ENCODE measurements at places on chromosomes 3 and 15.

- no peak for DNase-seq
Observed at GRCh38 chr15:37134699-37135131, 34.4 kb upstream of the MEIS2 start.

GRCh38 chr15:70033529-70034140 lies 64.1 kb downstream of the TLE3 start:
- peak; percentile 70 for DNase-seq

DNA sequence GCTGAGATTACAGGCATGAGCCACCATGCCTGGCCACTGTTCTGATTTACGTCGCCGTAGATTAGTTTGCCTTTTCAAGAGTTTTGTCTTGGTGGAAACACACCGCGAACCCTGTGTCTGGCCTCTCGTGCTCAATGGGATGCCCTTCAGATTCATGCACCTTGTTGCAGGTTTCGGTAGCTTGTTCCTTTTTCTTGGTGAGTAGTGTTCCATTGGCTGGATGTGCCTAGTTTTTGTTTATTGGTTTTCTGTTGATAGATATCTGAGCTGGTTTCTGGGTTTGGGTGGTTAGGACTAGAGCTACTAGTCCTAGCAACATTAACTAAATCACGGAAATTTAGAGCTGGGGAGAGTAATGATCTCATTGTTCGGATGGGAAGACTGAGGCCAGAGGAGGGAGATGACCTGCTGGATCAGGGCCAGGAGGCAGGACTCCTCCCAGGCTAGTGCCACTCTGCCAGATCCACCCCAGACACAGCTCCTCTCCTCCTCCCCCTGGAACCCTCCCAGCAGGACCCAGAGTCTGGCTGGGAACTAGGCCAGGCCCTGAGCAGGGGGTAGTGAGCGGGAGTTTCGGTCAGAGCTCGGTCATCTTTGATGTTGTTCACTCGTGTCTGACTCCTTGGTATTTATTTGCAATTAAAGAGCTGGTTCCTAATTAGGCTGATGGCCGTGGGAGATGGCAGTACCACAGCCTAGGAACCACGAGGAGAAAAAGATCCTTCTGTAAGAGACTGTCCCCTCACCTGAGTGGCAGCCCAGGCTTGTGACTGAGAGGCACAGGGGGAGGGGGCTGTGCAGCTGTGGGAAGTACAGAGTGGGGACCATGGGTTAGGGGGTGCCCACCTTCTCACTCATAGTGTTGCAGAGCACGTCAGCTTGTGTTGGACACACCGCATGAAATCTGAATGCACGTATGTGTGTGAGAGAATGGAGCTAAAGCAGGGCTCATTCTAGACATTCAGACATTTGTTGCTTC lies 73.4 kb downstream of the SMAD6 start:
- DNase-seq: peak; percentile 35

GRCh38 chr15:62296756-62297507 lies 131.8 kb upstream of the C2CD4B start:
- no peak for DNase-seq

DNA sequence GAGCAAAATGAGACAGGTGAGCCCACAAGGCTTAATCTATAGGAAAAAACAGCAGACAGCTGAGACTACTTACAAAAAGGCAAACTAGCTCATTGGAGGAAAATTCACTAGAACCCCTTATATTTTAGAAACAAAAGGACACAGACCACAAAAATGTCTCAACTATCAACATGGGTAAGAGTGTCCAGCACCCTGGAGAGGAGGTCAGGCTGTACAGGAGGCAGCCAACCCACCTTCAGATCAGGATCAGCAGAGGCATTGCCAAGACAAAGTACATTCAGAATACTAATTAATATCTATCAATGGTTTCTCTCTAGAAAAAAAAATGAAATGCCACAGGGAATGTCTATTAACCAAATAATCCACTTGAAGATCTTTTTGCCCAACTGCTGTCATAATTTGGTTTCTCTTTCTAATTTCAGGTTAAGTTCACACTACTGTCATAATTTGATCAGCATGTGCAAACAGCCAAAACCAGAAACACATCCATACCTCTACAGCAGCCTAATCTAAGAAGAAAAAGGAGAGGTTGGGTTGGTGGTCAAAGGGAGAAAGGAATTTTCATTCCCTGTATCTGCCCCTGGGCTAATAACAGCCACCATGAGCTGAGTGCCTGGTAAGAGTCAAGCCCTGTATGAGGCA lies 26.0 kb upstream of the THBS1 start:
- no peak for DNase-seq

DNA sequence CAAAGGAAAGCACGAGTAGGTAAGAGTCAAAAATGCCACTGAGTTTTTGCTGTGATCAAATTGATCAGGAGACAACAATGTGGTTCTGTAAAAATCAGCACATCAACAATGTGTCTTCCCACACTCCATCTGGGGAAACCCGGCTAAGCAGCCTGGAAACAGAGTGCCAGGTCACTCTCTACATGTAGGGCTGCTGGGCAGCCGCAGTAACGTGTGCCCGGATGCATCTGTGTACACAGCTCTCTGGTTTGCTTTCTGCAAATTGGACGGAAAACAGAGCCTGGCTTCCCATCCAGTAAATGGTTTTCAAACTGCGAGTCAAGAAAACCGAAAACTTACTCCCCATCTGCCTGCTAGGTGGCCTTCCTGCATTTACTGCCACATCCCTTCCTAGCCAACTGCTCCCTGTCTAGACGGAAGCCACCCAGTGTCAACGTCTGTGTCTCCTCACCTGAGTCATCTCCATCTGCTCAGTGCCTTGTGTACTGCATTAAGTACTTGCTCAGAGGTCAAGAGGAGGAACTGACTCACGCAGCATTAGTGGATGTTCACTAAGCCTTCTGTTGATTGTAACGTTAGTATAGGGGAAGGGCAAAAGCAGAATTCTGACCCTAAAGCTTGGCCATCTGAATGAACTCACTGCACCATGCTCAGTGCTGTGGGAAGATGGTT lies 124.1 kb downstream of the TJP1 start:
- DNase-seq: no peak

DNA sequence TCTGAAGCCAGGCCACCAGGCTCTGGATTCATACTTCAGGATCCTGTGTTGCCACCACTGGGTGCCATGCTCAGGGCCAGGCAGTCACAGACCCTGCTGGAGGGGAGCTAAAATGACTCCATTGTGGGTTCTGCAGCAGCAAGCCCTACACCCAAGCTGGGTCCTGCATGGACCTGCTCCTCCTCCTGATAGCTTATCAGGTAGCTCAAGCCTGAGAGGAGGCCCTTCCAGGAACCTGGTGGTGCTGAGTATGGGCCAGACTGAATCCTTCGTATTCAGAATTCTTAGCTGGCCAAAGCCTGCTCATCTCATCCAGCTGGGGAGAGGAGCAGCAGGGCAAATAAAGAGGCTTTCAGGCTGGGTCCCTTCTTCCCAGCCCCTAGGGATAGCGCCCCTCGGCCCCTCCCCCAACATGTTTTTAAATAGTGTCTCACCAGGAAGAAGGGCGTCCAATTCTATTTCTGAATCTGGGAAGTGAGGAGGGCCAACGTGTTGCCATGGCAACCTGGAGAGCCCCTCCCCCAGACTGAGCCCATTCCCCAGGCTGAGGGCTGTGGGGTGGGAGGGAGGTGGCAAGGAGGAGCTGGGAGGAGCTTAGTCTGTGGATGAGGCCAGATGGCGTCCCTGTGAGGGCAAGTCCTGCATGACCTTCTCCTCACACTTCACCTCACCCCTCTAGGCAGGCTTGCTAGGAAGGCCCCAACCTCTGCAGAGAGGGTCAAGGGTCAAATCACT lies 11.0 kb upstream of the CAMKV start:
- no peak for DNase-seq

DNA sequence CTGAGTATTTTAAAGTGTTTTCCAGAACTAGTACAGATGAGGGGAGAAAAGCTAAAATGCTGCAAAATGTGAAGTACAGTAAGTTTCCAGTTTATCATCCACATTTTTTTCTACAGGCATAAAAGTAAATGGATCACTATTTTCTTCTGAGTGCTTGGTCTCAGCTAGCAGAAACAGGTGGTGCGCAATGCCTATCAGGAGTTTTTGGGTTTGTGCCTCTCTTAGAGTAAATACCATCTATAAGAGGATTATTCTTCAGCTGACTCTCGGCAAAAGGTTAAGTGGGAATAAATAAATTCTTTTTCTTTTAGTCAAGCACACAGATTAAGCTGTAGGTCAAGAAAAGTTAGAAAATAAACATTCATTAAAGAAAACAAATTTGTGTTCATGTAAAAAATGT lies 1027.7 kb downstream of the PLOD2 start:
- no peak for DNase-seq

DNA sequence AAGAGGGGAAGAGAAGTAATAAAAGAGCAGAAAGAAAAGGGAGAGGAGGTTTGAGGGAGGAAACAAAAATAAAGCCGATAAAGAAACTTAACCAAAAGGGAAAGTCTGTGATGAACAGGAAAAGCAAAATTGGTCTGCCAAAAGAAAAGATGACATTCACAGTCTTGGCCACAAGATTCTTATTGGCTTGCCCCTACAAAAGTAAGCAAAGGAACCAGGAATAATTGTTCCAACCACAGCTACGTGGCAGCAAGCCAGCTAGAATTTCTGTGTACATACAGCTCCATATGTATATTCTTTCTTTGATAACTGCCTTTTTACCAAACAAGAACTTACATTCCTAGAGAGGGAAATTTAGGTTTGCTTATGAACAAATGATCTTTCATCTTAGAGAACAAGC lies 79.6 kb downstream of the MLH1 start:
- DNase-seq: no peak

GRCh38 chr3:188663839-188664238 lies 507.9 kb upstream of the TPRG1 start:
- no peak for DNase-seq

GRCh38 chr3:141618938-141619337 lies 119.2 kb upstream of the RNF7 start:
- DNase-seq: no peak

DNA sequence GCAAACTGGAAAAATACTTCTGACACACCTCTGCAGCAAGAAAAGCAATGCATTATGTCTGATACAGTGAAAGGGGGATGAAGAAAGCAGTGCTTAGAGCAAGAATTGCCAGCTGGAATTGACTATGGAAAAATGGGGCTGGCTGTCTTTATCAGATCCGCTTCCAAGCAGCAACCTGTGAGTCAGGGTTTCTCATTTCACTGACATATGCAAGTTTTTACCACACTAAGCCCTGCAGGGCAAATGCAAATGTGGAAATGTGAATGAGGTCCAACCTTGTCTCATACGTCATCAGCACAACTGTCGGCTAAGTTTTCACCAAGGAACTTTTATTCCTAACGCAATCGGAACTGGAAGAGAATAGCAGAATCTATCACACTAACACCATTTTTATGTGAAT lies 172.5 kb upstream of the GADL1 start:
- no peak for DNase-seq

- no peak for DNase-seq
Observed at GRCh38 chr3:157156837-157157635, 2.9 kb downstream of the CCNL1 start.

Measured in spleen (tissue), 13 donors.